ENCODE measurements at places on chromosomes 4 and X. TPM values are rescaled to one million over a fixed set of nuclear protein-coding genes. Genes with fewer than 3 reads are reported as not detected.

DNA sequence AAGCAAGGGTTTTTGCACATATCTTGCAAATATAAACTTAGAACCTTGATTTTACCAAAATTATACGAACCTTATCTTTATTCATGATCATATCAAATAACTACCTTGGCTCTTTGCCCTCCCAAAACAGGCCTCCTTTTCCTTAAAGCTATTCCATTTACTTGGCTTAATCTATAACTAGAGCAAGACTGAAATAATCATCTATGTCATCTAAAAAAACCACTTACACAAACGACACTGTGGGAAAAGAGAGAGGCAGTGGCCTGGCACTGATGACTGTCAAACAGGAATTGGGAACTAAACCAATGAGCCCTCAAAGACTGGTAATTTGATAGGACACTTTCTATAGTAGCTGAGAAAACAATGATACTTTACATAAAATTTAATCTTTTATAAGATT, 11.7 kb upstream of the PTPN13 start:
- H3K36me3 ChIP-seq, result no peaks in the 10 kb centered on the region
- no peak for DNase-seq
- no peaks in the 10 kb centered on the region for H3K27me3 ChIP-seq

DNA sequence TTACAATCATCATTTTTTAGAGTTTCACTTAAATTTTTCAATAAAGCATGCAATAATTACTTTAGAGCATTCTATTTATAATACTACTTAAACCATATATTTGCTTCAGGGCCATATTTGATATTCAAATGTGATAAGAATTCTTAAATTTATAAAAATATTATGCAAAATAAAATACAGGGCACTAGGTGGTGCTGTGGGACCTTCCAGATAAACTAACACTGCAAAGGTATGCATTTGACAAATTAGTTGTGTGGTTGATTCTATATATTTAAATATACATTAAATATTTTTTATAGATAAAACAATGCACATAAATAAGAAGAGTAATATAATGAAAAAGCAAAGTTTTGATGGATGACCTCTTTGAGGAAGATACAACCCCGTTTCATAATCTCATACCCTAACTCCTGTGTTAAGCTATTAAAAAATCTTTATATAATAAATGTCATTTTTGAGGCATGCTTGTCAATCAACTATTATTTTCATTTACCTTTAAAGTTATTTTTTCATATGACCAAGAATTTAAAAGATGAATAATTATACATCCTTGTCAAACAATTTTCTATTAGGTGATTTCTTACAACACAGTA, 128.4 kb downstream of the REELD1 start:
- H3K36me3 ChIP-seq, result no peaks in the 10 kb centered on the region
- DNase-seq, result peak; percentile 39
- no peaks in the 10 kb centered on the region for H3K27me3 ChIP-seq

DNA sequence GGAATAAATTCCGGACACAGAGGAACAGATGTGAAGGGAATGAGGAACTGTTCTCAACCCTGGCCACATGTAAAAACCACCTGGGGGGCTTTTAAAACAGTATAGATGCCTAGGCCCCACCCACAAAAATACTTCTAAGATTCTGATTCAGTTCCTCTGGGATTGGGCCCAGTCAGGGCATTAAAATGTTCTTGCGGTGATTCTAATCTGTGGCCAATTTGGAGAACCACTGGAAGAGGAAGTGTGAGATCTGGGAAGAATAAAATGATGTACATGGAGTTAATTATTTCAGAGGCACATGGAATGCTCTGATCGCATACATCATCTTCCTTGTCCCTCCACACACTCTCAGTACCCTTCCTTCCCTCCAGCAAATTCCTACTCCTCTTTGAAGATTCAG, 192.2 kb downstream of the APBB2 start:
- no peaks in the 10 kb centered on the region for H3K4me1 ChIP-seq
- no peak overlapping the region for H3K27ac ChIP-seq
- DNase-seq, result no peak
- no peaks in the 10 kb centered on the region for H3K27me3 ChIP-seq
- peaks cover 26% of the 10 kb centered on the region for H3K36me3 ChIP-seq
- no peak overlapping the region for H3K4me3 ChIP-seq

TLR1 gene
- total RNA-seq, result 0.07 TPM

GRCh38 chr4:7434141-7434765, 477 bp downstream of the PSAPL1 start:
- no peak for DNase-seq
- H3K36me3 ChIP-seq, result no peaks in the 10 kb centered on the region
- no peak overlapping the region for H3K4me3 ChIP-seq
- H3K27me3 ChIP-seq, result no peaks in the 10 kb centered on the region
- H3K4me1 ChIP-seq, result peaks cover 13% of the 10 kb centered on the region

DNA sequence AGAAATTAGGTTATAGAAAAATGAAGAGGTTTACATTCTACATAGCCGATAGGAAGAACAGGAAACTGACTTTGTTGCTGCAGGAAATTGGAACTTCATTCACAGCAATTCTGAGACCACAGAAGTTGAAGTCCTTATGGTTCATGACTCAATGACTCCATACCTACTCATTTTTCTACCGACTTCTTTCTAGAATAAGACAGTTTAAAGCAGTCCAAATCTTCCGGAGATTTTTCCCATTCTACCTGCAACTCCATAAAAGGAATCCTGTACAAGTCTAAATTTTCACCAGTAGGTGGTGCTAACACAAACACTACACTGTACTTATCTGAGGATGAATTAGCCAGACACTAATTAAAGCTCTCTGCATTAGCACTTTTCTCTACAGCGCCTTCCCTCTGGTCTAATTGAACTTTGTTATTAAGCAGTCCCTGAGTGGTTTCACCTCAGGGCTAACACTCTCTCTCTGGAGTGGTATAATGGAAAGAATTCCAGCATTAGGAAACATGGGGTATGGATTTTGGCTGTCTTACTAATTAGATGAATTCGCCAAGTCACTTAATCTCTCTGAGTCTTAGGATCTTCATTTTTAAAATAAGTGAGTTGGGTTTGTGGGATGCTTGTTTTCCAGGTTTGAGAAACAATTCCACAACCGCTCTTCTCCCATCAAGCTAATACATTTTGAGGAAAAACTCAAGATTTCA, 167.9 kb downstream of the SMIM20 start:
- no peak overlapping the region for H3K4me3 ChIP-seq
- no peaks in the 10 kb centered on the region for H3K36me3 ChIP-seq
- H3K27me3 ChIP-seq, result no peaks in the 10 kb centered on the region
- no peaks in the 10 kb centered on the region for H3K4me1 ChIP-seq
- no peak overlapping the region for H3K27ac ChIP-seq

GRCh38 chr4:141614878-141615586, 21.4 kb upstream of the IL15 start:
- no peak overlapping the region for H3K27ac ChIP-seq
- no peaks in the 10 kb centered on the region for H3K4me1 ChIP-seq
- no peak overlapping the region for H3K4me3 ChIP-seq
- no peaks in the 10 kb centered on the region for H3K36me3 ChIP-seq

DNA sequence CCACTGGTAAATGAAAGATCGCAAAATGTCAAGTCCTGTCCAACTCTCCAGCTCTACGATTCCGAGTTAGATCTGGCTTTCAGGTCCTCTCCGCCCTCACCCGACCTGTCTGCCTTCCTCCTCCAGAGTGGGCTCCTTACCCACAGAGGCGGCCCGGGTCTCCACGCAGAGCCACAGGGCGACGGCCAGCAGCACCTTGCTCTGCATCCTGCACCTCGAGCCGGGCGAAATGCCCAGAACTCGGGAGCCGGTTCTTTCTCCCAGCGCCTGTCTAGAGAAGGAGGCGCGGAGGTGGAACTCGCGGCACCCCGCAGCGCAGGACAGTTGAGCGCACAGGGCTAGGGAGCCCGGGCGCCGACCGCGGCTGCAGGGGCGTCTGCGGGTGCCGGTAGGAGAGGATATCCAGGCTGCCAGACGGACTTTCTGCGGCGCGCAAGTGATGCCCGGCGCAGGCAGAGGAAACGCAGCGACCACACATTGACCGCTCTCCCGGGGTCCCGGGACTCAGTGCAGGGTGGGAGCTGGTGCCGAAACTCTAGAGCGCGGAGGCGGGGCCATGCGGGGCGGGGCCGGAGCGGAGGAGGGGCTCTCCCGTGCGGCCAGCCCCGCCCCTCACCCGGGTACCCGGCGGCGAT, at the start of gene KDR:
Gene KDR (minus strand): TSS at position 509 of the 635 bp plus-strand sequence. CDS start 302 bp downstream, at position 207.
- H3K27me3 ChIP-seq, result peaks cover 12% of the 10 kb centered on the region
- peaks cover 10% of the 10 kb centered on the region for H3K36me3 ChIP-seq
- H3K4me3 ChIP-seq, result peak within 1 kb of the TSS; percentile 95

DNA sequence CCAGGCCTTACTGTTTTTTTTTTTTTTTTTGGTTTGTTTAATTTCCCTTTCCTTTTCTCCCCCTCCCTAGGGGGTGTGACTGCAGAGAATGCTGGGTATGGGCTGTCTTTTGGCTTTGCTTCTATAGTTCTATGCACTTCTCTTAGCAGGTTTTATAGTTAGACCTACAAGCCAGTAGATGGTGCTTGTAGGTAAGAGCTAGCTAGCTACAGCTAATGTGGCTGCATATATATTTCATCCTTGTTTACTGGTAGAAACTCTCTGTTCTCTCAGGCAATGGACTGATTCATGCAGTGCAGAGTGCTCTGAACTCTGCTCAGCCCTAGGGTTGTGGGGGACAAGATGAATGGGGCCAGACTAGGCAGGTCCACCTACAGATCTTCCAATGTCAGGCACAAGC, 246.4 kb downstream of the SH2D1A start:
- H3K27me3 ChIP-seq, result no peaks in the 10 kb centered on the region
- no peak for DNase-seq
- no peak overlapping the region for H3K4me3 ChIP-seq
- no peaks in the 10 kb centered on the region for H3K36me3 ChIP-seq

DNA sequence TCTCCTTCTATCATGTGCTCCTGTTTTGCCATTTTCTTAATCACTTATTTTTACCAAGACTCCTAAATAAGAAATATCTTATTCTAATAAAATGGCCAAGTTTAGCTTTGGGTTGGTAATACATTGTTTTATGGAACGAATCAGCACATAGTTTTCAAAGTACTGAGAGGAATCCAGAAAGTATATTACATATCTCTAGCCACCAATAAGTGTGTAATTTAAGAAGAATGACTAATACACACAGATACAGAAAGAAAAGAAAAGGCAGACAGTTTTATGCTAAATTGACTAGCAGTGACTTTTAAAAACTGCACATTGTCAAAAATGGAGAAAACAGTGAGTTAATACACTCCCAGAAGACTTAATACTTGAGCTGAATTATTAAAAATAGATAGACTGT, 167.0 kb upstream of the IL15 start:
- H3K27ac ChIP-seq, result no peak overlapping the region
- DNase-seq, result no peak
- H3K36me3 ChIP-seq, result no peaks in the 10 kb centered on the region
- H3K4me1 ChIP-seq, result no peaks in the 10 kb centered on the region

GRCh38 chr4:80225595-80225994, 28.3 kb downstream of the PRDM8 start:
- no peaks in the 10 kb centered on the region for H3K4me1 ChIP-seq
- DNase-seq, result no peak
- no peak overlapping the region for H3K27ac ChIP-seq
- no peaks in the 10 kb centered on the region for H3K36me3 ChIP-seq
- H3K4me3 ChIP-seq, result no peak overlapping the region

CLCN3 gene
- total RNA-seq, result 23.7 TPM

- H3K4me1 ChIP-seq, result peaks cover 17% of the 10 kb centered on the region
- peak overlapping the region; percentile 60 for H3K27ac ChIP-seq
- H3K4me3 ChIP-seq, result no peak overlapping the region
- H3K36me3 ChIP-seq, result no peaks in the 10 kb centered on the region
Observed at GRCh38 chr4:112813790-112814189, 176.8 kb downstream of the LARP7 start.

- H3K27me3 ChIP-seq, result no peaks in the 10 kb centered on the region
- no peak overlapping the region for H3K27ac ChIP-seq
- H3K4me3 ChIP-seq, result no peak overlapping the region
- no peaks in the 10 kb centered on the region for H3K4me1 ChIP-seq
Observed at GRCh38 chr4:113968473-113968872, 11.0 kb downstream of the ARSJ start.

GRCh38 chr4:169207436-169208089, 63.2 kb downstream of the SH3RF1 start:
- DNase-seq, result no peak
- H3K4me3 ChIP-seq, result no peak overlapping the region
- H3K36me3 ChIP-seq, result no peaks in the 10 kb centered on the region
- H3K27ac ChIP-seq, result no peak overlapping the region
- no peaks in the 10 kb centered on the region for H3K27me3 ChIP-seq
- H3K4me1 ChIP-seq, result peaks cover 20% of the 10 kb centered on the region

CT55 gene
- total RNA-seq, result not detected

DNA sequence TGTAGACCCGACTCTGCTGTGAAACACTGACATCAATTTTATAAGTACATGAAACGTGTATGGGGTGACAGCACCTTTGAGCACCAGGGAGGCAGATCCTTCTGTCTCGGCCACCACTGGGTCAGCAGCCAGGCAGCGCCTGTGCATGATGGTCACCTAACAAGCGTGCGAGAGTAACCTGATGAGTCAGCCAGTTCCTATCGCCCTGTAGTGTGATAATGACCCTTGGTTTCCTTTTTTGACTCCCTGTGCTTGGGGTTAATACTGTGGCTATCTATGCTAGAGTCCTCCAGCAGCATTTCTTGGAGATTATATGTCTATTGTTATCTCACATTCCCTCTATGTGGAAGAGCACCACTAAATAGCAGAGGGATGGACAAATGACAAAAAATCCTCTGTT, 101.6 kb downstream of the NPNT start:
- no peak overlapping the region for H3K4me3 ChIP-seq
- H3K36me3 ChIP-seq, result no peaks in the 10 kb centered on the region
- no peak for DNase-seq
- no peaks in the 10 kb centered on the region for H3K27me3 ChIP-seq
- H3K4me1 ChIP-seq, result peaks cover 18% of the 10 kb centered on the region
- H3K27ac ChIP-seq, result no peak overlapping the region

DNA sequence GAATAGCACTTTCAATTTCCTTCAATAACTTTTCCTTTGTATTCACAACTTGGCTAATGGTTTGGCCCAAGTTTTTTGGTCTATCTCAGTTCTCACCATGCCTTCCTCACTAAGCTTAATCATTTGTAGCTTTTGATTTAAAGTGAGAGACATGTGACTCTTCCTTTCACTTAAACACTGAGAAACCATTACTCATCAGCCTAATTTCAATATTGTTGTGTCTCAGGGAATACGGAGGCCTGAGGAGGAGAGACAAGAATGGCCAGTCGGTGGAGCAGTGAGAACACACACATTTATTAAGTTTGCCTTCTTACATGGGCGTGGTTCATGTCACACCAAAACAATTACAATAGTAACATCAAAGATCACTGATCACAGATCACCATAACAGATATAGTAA, 56.7 kb downstream of the TSPAN5 start:
- H3K27ac ChIP-seq, result no peak overlapping the region
- H3K36me3 ChIP-seq, result peaks cover 17% of the 10 kb centered on the region
- no peak overlapping the region for H3K4me3 ChIP-seq
- H3K4me1 ChIP-seq, result peaks cover 29% of the 10 kb centered on the region

CITED1 gene
- 0.45 TPM for total RNA-seq

GRCh38 chr4:165345666-165346417, 18.4 kb downstream of the MSMO1 start:
- H3K36me3 ChIP-seq, result peaks cover 11% of the 10 kb centered on the region
- DNase-seq, result peak; percentile 23
- H3K4me3 ChIP-seq, result no peak overlapping the region

HSFX1 gene
- total RNA-seq, result not detected
